Fibroblast of upper back skin (primary cell): ENCODE measurements at places on chromosomes 2 and 18.

DNA sequence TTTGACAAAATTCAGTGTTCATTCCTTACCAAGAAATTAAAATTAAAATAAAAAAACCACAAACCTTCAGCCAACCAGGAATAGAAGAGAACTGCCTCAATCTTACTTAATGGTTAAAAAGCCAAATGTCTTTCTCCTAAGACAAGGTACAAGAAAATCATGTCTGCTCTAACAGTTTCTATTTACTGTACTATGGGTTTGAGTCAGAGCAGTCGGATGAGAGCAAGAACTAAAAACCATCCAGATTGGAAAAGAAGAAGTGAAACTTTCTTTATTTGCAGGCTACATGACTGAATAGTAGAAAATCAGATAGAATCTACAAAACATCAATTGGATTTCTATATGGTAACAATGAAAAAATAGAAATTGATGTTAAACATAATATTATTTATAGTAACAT, 555.5 kb upstream of the TNP1 start:
- no peak for DNase-seq

DNA sequence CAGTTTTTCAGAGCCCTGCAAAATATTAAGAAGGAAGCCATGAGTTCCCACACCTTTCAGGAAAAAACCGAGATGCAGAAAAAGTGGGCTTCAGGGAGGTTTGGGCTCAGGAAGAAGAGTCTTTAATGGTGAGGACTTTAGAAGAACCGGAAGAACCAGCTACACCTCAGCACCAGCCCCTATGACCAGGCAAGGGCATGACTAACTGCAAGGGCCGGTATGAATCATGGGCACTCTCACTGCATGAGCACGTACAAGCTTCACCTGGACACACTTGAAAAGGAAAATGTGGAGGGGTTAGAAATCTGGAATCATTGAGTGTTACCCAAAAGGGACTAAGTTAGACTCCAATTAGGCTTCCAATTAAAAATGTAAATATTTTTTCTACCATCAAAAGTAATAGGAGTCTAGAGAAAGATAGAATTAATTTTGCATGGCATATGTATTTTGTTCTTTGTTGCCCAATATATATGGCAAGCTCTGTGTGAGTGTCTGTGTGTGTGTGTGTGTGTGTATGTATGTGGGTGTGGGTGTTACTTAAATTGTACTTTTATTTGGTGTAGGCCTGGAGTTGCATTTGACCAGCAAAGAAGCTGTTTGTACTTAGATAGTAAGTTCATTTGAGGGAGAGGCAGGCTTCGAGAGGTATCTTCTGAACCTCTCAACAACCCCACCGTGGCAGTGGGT, 66.5 kb upstream of the THUMPD2 start:
- no peak for DNase-seq

DNA sequence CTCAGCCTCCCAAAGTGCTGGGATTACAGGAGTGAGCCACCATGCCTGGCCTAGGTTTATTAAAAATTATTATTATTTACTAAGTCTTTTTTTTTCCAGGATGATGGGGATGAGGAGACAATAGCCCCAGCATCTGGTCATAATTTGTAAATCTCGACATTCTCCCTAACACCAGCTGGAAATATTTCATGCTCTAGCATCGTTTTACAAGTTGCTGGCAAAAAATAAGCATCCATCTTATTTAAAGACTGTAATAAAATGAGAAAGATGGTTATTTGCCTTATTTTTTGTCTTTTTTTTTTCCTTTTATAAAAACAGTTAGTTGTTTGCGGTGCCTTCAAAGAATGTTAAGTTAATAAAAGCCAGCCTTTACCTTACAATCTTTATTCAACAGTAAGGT, 56.7 kb downstream of the SF3B1 start:
- DNase-seq, result no peak

DNA sequence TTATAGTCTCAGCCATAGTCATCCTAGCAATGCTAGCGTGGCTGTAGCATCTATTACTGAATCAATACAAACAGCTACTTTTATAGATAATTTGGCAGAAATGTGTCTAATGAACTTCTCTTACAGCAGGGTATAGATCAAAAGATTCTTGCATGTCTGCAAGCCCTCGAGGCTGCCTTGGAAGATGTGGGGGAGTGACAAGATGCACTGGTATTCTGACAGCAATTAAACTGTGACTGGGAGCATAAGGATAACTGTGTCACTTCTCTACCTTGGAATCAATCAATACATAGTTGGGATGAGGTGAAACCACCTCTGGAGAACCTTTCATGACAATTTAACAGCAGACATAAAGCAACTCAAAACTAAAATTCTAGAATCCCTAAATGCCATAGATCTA, 59.3 kb upstream of the MYO3B start:
- DNase-seq, result no peak

DNA sequence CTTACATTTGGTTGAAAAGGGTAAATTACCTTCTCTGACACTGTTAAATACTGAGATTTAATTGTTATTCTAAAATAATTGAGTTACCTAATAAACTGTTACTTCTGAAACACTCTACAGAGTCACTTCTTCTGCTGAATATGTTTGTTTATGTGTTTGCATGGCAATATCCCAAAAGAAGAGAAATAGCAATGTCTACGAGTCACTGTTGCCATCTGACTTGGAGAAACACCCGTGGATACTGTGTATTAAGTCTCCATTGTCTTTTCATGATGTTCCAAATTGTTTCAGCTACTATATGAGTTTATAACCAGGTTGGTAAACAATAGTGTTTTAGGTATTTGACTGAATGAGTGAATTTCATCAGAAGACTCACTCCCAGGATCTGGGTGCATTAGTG, 754.2 kb upstream of the ID2 start:
- no peak for DNase-seq
